HL-60 (cell line): ENCODE measurements at places on chromosomes 3 and 15.

GRCh38 chr15:38991126-38991525, 426.5 kb upstream of the RASGRP1 start:
- no peak for DNase-seq

DNA sequence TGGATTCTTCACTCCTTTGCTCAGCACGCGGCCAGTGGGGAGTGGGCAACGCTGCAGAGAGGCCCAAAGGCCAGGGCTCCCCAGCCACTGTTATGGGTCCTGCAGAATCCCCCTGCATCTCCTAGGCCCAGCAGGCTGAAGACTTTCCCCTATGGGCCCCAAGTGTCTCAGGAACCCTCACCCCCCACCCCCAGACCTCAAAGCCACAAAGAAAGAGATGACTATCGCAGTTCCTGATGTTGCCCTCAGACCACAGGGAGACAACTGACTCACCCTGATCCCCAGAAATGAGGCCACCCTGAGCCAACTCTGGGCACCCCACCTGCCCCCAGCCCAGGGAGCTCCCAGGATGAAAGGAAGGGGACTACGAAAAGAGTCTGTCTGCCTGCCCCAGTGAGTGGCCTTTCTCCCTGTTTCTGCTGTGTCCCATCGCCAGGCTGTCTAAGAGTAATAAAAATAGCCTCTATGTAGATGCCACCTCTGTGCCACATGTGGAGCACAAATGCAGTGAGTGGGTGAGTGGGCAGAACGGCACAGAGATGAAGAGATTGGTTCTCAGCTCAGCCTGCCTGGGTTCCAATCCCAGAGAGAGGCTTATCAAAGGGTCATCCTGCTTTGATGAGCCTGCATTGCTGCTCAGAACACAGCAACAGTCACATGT, 283.0 kb downstream of the UACA start:
- peak; percentile 77 for DNase-seq

- DNase-seq: no peak
Observed at GRCh38 chr3:60650171-60650570, 601.1 kb downstream of the FHIT start.

- no peak for DNase-seq
Observed at GRCh38 chr3:37477275-37477674, 302.9 kb upstream of the LRRFIP2 start.

- peak; percentile 8 for DNase-seq
Observed at GRCh38 chr15:73127302-73127936, 75.2 kb downstream of the NEO1 start.

DNA sequence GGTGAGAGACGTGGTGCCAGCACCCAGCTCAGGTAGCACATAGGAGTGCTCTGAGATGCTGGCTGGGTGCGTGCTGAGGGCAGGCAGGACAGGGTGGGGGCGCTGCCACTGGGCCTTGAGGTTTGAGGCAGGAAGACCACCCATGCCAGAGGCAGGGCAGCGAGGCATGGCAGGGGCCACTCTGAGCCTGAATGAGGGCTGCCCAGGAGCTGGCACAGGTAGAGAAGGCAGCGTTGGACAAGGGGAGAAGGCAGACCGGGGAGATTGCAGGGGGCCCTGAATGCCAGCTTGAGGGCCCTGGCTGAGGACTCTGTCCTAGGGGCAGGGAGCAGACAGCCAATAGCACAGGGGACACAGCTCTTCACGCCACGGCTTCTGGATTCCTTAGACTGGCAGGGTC, 50.2 kb downstream of the ADAMTS7 start:
- DNase-seq: no peak

DNA sequence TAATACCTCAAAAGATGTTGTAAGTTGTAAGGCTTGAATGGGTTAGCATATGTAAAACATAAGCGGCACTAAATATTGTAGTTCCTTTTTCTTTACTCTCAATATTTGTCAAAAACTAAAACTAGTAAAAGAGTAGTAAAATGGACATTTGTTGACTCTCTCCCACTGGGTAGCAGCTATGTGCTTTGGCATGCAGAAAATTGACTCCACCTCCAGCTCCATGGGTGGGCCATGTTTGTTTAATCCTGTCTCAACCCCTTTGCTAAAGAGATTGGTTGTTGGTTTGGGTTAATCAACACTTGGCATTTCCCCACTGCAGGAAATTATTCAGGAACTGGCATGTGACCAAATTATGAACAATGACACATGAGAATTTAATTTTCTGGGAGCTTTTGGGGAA, 114.8 kb downstream of the EOMES start:
- no peak for DNase-seq

DNA sequence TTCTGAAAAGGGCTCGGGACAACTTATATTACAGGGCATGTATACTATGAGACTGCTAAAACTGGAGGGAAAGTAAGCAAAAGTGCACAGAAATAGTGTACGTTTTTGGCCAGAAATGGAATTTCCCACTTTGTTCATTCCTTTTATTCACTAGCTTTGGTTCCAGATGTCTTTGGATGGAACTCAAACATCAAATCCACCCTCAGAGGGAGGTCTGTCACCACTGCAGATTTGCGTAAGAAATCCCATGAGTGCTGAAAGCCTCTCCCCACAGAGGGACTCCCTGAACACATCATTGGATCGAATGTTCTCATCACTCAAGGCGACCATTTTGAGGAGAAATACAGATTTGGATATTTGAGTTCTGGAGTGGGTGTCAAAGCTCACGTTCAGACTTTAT, 71.6 kb downstream of the FEM1B start:
- DNase-seq: no peak

- no peak for DNase-seq
Observed at GRCh38 chr3:27307566-27307965, 61.6 kb downstream of the NEK10 start.

- peak; percentile 93 for DNase-seq
Observed at GRCh38 chr15:55318588-55319494, at the start of the genes PIGB and PIGBOS1. Gene PIGB (plus strand): TSS chr15:55319222. CDS start chr15:55319251, 29 bp downstream. Gene PIGBOS1 (minus strand): TSS chr15:55319123. CDS start chr15:55317792, 1,331 bp downstream.

DNA sequence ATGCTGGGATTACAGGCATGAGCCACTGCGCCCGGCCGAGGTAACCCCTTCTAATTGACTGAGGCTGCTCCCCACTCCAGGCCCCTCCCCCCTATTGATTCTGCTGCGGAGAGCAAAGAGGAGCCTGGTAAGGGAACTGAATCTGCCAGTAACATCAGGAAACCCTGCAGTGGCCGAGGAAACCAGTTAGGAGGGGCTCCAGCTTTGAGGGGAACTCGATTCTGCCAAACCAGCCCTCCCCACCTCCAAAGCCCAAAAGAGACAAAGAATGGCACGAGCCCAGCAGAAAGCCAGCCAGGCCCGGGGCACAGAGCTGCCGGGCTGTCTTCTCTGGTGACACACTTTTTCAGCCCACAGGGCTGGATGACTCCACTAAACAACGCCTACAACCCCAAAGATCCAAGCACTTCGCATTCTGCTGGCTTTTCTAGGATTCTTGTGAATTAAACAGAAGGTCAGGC, 15.0 kb upstream of the ACAD9 start:
- DNase-seq: no peak

- no peak for DNase-seq
Observed at GRCh38 chr3:79286882-79287281, 480.9 kb downstream of the ROBO1 start.

DNA sequence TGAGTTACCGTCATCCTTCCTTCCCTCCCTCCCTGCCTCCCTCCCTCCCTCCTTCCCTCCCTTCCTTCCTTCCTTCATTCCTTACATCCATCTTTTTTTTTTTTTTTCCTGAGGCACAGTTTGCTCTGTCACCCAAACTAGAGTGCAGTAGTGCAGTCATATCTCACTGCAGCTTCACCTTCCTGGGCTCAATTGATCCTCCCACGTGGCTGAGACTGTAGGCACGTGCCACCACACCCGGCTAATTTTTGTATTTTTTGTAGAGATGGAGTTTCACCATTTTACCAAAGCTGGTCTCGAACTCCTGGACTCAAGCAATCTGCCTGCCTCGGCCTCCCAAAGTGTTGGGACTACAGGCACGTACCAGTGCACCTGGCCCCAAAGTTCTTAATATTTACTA, 25.8 kb downstream of the USP3 start:
- DNase-seq: no peak

- no peak for DNase-seq
Observed at GRCh38 chr3:171865191-171865865, 22.2 kb downstream of the TMEM212 start.

DNA sequence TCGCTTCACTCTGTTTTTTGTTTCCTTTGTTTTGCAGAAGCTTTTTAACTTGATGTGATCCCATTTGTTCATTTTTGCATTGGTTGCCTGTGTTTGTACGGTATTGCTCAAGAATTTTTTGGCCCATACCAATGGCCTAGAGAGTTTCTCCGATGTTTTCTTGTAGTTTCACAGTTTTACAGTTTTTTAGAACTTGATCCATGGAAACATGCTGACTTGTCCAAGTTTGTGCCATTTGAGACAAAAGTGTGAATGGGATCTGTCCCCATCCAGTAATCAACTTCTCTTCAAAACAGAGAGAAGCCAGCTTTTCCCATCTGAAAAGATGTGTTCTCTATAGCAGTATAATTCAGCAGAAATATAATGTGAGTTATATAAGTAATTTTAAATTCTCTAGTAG, 266.5 kb upstream of the LRTM1 start:
- DNase-seq: no peak

DNA sequence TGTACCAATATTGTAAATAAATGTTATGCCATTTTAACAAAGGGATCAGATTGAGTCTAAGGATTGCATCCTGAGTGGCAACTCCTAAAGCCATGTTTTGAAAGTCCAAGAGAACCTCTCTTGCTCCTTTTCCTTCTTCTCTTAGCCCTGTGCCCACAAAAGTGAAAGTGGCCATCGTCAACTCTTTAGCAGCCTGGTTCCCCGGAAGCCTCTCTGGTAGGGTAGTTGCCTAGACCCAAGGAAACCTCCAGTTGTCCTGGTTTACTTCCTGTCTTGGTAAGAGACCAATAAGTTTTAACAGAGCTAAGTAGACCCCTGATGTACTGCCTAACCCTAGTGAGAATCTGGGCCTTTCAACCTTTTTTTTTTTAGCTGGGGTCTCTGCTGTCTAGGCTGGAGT, 10.2 kb upstream of the ITPKA start:
- DNase-seq: no peak

DNA sequence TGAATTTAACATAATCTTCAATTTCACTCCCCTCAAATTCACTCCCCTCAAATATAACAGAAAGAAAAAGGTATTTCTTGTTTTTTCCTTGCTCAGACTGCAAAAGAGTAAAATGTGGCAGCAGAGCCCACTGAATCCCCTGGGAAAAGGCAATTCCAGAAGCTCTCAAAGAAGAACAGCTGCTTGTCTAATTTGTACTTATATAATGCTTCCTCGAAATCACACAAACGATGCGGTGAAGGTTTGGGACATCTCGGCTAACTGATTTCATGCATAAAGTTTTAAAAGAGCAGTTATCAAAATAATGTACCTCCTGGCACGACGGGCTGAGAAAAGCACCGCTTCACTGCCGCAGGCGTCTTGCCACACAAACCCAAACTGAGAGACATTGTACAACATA, 10.7 kb downstream of the BDH1 start:
- no peak for DNase-seq

GRCh38 chr3:197505796-197506548, 49.8 kb downstream of the BDH1 start:
- no peak for DNase-seq

DNA sequence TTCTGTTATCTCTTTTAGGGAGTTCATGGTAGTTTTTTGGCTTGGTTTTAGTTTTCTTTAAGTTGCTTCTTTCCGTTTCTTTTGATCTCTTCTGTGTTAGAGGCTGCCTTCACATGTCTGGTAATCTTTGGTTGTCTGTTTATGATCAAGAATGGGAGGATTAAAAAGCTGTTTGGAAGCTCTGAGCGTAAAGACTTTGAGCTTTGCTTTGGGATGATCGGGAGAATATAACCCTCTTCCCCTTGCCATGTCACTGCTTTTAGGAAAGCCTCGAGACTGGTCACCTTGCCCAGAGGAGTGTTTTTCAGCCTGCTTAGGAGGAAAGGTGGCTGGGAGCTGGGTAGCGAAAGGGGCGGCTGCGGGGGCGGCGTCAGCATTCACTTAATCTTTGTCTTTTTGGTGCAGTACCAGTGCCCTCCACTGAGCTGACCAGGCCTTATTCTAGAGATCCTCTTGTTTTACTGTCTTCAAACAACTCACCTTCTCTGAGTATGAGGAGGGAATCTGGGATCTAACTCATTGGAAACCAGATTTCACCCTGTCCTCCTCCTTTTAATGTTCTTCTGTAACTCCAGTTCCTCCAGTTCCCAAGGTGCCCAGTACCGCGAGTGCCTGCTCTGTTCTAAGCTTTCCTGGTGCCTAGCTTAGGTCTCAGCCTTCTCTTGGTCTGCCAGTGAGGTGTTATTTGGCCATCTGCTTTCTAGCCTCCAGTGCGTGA, 15.5 kb downstream of the TATDN2 start:
- DNase-seq: peak; percentile 29

GRCh38 chr3:29525254-29525881, 244.5 kb downstream of the RBMS3 start:
- DNase-seq: no peak

DNA sequence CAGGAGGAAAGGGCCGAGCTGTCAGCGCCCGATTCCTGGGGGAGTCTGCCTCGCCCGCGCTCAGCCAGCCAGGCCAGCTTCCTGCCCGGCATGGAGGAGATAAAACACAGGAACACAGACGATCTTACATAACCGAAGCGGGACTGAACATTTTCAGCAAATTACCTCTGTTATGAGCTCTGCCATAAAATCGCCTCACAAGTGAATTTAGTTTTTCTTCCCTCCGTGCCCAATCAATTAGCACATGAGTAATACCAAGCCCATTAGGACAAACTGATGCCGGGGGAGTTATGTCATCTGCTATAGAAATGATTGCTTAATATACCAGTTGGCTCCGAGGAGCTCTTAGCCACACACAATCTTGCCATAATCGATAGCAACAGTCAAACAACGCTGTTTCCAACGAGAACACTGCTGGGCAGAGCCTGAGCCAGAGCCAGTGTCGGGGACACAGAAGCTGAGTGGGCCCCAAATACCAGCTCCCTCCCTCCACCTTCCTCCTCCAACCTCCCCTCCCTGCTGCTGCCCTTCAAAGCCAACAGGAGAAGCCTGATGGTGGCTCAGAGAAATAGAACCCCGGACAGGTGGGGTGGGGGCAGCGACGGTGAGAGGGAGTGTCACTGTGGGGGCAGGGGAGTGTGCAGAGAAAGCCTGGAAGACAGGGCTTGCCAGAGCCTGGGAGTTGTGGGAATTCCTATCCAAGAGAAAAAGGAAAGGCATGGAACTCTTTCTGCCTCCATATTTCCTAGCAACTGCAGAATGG, 279.4 kb upstream of the TLE3 start:
- DNase-seq: peak; percentile 30

- no peak for DNase-seq
Observed at GRCh38 chr3:152635389-152635788, 199.5 kb upstream of the P2RY1 start.

DNA sequence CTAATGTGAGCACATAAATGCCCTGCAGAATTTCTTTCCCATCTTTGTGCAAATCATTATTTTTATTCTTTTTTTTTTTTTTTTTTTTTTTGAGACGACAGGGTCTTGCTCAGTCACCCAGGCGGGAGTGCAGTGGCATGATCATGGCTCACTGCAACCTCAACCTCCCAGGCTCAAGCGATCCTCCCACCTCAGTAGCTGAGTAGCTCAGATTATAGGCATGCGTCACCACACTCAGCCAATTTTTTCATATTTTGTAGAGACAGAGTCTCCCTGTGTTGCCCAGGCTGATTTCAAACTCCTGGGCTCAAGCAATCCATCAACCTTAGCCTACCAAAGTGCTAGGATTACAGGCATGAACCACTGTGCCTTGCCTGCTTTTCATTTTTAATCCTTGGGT, 22.9 kb downstream of the DAG1 start:
- DNase-seq: no peak
